AG04449 (cell line): ENCODE measurements at places on chromosomes 6 and 20.

GRCh38 chr20:60372822-60373221 lies 414.6 kb downstream of the CDH26 start:
- no peak for DNase-seq

DNA sequence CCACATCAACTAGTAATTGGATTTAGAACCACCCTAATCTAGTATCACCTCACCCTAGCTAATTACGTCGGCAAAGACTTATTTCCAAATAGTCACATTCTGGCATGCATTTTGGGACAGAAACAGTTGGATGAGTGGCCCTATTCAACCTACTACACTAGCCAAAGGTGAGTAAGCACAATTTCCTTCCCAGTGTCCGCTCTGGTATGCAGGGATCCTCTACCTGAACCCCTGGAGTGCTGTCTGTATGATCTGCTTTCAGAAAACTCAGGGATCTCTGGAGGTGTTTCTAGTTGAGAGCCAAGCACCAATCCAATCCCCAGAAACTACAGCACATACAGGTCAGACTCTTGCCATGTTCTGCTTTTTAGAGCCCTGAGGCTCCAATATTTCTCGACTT lies 717.4 kb upstream of the MANEA start:
- DNase-seq: no peak

GRCh38 chr6:46104209-46104608 lies 25.6 kb upstream of the ENPP4 start:
- no peak for DNase-seq

DNA sequence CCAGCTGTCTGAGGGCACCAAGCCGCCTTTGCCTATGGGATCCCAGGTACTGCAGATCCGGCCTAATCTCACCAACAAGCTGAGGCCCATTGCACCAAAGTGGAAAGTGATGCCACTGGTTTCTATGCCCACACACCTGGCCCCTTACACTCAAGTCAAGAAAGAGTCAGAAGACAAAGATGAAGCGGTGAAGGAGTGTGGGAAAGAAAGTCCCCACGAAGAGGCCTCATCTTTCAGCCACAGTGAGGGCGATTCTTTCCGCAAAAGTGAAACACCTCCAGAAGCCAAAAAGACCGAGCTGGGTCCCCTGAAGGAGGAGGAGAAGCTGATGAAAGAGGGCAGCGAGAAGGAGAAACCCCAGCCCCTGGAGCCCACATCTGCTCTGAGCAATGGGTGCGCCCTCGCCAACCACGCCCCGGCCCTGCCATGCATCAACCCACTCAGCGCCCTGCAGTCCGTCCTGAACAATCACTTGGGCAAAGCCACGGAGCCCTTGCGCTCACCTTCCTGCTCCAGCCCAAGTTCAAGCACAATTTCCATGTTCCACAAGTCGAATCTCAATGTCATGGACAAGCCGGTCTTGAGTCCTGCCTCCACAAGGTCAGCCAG lies 283.0 kb downstream of the TSHZ2 start:
- DNase-seq: no peak

DNA sequence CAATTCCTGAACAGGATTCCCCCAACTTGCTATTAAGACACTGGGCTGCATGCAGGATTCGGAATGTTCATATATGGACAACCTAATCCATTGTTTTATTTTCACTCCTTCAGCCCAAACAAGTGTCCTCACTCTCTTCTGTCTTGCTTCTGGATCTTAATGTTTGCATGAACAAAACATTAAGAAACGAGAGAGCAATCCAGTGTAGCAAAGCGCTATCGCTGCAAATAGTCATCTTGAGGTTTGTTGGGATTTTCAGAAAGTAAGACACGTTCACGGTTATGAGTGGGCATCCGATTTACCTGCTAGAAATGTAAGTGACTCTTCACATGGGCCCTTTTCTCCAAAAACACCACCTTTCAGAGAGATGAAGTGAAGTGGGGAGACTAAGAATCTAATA lies 156.4 kb downstream of the MBOAT1 start:
- DNase-seq: no peak

DNA sequence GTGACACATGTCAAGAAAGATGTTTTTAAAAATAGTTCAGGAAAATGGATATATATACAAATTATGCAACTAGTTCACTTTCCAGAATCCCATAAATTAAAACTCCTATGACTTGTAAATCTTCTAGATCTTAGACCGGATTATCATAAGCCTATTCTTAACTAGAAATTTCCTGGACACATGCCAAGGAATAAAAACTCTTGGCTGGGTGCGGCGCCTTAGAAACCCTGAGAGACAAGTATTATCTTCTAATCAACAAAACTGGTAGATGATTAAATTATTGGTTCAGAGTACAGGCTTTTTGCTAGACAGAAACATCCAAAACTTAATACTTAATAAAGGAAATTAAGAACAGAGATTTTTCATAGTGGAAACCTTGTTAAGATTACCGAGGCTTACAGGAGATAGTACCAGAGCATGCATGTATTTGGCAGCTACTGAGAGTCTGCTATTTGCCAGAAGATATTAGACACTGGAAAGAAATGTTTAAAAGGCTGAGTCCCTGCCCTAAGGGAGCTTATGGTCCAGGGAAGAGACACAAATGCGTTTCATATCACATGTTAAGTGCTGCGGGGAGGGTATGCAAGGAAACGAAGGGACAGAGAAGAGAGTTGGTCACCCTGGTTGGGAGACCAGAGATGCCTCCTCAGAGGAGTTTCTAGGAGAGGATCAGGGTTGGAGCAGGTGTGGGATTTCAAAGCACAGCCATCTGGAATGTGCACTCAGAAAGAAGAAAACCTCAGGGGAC lies 46.5 kb upstream of the IFNGR1 start:
- no peak for DNase-seq

DNA sequence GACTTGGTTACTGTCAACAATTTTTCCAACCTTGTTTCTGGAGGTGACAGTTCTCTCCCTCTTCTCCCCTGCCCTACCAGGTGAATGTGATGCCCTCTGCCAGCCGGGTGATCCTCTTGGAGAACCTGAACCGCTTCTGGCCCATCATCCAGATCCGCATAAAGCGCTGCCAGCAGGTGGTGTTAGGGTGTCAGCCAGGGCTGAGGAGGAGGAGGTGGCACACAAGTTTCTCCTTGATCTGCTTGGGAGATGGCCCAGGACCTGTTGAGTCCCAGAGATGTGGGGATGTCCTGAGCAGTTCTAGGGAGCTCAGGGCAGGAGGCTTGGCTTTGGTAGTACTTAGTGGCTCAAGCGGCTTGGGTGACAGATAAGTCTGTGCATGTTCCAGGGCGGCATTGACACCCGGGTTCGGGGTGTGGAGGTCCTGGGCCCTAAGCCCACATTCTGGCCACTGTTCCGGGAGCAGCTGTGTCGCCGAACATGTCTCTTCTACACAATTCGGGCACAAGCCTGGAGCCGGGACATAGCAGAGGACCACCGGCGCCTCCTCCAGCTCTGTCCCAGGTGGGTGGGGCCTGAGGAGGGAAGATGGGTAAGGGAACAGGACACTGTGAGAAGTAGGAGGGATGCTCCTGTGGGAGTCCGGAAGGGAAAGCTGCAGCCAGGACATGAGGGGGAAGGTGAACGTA lies 21.2 kb downstream of the CUL9 start:
- DNase-seq: no peak

- DNase-seq: no peak
Measured at GRCh38 chr20:21510414-21511384, 3.2 kb downstream of the NKX2-2 start.

GRCh38 chr20:24970030-24970553 lies 21.0 kb downstream of the CST7 start:
- no peak for DNase-seq

- peak; percentile 33 for DNase-seq
Measured at GRCh38 chr6:133977983-133978895, 25.2 kb downstream of the TBPL1 start.

- no peak for DNase-seq
Measured at GRCh38 chr6:38479331-38479730, 160.4 kb downstream of the BTBD9 start.

GRCh38 chr20:18058661-18059467 lies 1.1 kb upstream of the OVOL2 start:
- no peak for DNase-seq

GRCh38 chr6:100899202-100899601 lies 18.1 kb upstream of the ASCC3 start:
- DNase-seq: no peak

DNA sequence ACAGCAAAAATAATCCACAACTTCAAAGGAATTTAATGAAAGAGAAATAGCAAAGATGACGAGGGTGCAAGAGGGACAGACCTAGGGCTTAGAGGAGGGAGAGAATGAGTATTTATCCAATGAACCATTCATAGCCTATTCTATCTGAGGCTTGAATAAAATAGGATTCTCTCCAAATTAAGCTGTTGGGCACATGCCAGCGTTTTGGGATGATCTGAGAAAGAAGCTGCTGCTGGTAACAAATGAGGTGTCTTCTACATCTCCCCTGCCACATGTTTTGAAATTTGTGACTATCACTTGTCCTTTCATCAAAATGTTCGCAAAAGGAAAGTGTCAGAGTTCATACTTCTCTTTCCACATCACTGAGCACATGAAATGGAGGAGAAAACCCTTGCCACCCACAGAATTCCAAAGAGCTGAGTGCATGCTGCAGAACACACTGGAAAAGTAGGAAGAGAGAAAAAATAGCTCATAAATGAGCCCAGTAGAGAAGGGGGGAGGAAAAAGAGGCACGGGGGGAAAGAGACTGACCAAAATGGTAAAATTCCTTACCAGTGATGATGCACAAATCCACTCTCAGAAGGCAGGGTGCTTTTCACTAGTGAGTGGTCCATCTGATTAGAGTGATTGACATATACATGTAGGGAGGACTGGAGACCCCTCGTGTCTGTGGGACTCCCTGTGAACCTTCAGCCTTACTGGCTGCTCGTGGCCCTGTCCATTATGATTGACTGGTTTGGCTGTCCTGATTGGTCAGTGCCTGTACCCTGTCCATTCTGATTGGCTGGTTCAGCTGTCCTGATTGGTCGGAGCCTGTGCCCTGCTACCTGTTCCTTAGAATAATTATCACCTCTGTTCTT lies 180.5 kb downstream of the OGFRL1 start:
- DNase-seq: peak; percentile 85

- DNase-seq: no peak
Measured at GRCh38 chr6:138543657-138544056, 44.4 kb upstream of the NHSL1 start.

GRCh38 chr6:130111031-130111430 lies 92.7 kb downstream of the L3MBTL3 start:
- DNase-seq: no peak

- no peak for DNase-seq
Measured at GRCh38 chr6:160328447-160328846, 19.7 kb upstream of the SLC22A3 start.

- peak; percentile 16 for DNase-seq
Measured at GRCh38 chr20:11890331-11891076, 27.2 kb upstream of the BTBD3 start.

DNA sequence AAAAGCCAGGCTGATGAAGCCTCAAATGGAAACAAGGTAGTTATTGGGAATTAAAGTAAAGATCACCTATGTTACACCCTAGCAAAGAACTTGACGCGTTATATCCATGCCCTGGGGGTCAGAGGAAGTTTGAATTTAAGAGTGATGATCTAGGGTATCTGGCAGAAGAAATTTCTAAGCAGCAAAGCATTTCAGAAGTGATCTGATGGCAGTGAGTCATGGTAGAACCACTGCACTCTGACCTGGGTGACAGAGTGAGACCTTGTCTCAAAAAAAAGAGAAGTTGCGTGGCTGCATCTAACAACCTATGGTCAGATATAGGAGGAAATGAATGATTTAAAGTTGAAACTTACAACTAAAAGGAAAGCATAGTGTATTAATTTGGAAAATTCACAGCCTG lies 45.2 kb downstream of the SCP2D1 start:
- no peak for DNase-seq

DNA sequence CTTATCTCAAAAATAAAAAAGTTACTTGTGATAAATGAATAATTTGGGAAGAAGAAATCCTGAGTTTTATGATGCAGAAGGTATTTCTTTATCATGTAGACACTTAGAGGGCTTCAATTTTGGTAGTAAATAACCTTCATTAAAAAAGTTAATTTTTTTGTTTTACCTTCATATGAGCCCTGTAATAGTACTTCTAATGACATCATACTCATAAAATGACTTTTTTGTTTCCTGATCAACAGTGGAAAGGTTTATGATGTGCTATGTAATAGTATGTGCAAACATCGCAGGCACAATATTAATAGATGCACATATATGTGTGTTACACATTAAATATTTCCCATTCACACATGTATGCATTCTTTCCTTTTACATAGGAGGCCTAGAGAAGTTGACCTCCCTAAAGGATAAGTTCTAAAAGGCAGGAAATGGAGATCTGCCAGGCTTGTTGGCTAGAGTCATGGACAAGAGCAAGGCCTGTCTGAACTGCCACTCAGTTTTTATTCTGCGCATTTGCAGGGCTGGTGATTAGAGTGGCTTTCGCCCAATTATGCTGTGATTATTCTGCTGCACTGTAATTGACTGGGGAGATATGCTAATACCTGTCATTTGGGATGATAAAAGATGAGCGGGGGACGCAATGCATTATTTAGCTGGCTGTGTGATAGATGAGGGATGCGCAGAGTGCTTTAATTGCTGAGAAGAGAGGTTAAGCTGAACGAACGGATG lies 272.6 kb downstream of the TMEM242 start:
- DNase-seq: no peak

DNA sequence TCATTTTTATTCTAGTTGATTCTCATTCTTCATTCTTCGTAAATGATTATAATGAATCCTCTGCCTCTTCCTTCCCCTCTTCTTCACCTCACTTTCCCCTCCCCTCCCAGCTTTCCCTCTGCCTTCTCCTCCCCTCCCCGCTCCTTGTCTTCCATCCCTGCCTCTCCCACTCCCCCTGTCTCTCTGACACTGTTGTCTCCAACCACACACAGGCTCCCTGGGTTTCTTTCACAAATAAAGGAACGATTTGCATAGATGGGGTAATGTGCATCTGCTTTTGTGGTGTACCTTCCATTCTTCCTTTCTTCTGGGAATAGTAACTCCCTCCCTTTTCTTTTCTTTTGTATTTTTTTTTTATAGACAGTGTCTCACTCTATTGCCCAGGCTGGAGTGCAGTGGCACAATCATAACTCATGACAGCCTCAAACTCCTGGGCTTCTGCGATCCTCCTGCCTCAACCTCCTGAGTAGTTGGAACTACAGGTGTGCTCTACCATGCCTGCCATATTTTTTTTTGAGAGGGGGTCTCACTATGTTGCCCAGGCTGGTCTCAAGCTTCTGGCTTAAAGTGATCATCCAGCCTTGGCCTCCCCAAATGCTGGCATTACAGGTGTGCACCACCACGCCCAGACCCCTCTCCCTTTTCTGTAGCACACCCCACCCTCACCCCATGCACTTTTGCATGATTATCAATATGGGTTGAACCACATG lies 318.6 kb downstream of the PRKN start:
- no peak for DNase-seq

GRCh38 chr6:83270971-83271719 lies 78.0 kb downstream of the RWDD2A start:
- DNase-seq: peak; percentile 77

DNA sequence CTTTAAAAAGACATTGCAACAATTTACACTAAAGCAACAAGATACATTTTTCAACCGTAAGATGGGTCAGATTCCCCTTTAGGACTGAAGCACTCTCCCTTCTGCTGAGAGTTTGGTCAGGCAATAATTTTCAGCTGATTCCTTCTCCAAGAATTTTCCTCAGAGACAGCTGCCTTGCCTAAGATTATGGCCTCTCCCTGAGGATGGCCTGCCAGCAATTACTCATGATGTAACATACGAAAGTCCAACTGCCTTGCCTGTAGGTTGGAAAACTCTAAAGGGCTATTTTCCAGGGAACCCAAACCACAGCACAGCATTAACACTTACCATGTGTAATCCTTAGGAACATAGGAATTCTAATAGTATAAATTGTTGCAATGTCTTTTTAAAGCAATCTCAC lies 229.1 kb upstream of the FLRT3 start:
- peak; percentile 16 for DNase-seq
